Osteocyte (in vitro differentiated cells): ENCODE measurements at places on chromosomes 11 and 22. TPM values are rescaled to one million over a fixed set of nuclear protein-coding genes. Genes with fewer than 3 reads are reported as not detected.

Gene TSGA10IP
- not detected in 2 replicates for total RNA-seq

Gene TMEM191C
- 1.2 and 2.1 TPM in 2 replicates for total RNA-seq

Gene NRXN2
- 2.6 and 2.7 TPM in 2 replicates for total RNA-seq

Gene C11orf86
- not detected in 2 replicates for total RNA-seq

Gene OR56A1
- not detected in 2 replicates for total RNA-seq

Gene ALKBH3
- 32.4 and 39.6 TPM in 2 replicates for total RNA-seq

Gene CDC42EP1
- 282 and 283 TPM in 2 replicates for total RNA-seq

Gene HPX
- total RNA-seq = 1.4 and 1.9 TPM in 2 replicates

Gene RIMBP3C
- 0.68 TPM in 1 of 2 replicates, not detected in the other for total RNA-seq

Gene HDHD5
- total RNA-seq = 30.7 and 31.4 TPM in 2 replicates

Gene KRTAP5-11
- total RNA-seq = not detected in 2 replicates
